ENCODE measurements at places on chromosomes 12 and 14. TPM values are rescaled to one million over a fixed set of nuclear protein-coding genes. Genes with fewer than 3 reads are reported as not detected.

The TSHR gene
- not detected for total RNA-seq

The CD163 gene
- total RNA-seq, result 0.06 TPM

The SMCO2 gene
- total RNA-seq, result not detected

The PLEKHG7 gene
- not detected for total RNA-seq

The PTPRQ gene
- 0.02 TPM for total RNA-seq

Data from A549 treated with AZD2906 at 1 μM for 4 hours (cell line).